ENCODE measurements at places on chromosomes 11 and 22.

DNA sequence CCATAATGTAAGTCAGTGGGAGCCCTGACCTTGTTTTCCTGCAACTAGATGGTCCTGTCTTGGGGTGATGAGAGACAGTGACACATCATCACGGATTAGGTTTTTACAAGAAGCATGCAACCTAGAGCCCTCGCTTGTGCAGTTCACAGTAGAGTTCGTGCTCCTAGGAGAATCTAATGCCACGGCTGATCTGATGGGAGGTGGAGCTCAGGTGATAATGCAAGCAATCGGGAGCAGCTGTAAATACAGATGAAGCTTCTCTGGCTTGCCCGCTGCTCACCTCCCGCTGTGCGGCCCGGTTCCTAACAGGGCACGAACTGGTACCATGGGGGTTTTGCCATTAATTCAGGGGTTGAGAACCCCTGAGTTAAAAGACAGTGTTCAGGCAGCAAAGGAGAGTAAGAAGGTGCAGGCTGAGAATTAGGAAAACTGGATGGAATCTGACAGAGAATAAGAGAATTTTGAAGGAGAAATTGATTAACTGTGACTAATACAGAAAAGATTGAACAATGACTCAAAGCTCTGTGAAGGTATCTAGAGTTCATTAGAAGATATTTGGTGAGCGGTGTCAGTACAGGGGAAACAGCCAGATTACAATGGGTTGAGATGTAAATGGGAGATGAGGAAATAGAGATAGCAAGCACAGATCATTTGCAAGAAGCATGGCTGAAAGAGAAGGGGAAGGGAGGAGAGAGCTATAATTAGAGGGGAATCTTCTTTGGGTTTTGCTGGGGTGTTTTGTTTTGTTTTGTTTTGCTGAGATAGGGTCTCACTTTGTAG lies 21.0 kb downstream of the WEE1 start:
- DNase-seq = no peak

GRCh38 chr11:57116654-57117053 lies 65.1 kb upstream of the LRRC55 start:
- DNase-seq = no peak

- no peak for DNase-seq
Observed at GRCh38 chr11:132607575-132607974, 924.7 kb downstream of the OPCML start.

GRCh38 chr11:112345706-112346105 lies 85.0 kb upstream of the PLET1 start:
- no peak for DNase-seq

GRCh38 chr11:60831501-60832079 lies 10.3 kb upstream of the CCDC86 start:
- peak; percentile 86 for DNase-seq

Data from DMS79 (cell line).